ENCODE measurements at places on chromosomes 3 and 15. TPM values are rescaled to one million over a fixed set of nuclear protein-coding genes. Genes with fewer than 3 reads are reported as not detected.

ZBBX gene
- not detected for total RNA-seq

HYAL1 gene
- total RNA-seq = 7.6 TPM

MED12L gene
- 0.17 TPM for total RNA-seq

CYP8B1 gene
- not detected for total RNA-seq

ATP11B gene
- 96.0 TPM for total RNA-seq

PLSCR1 gene
- total RNA-seq = 79.9 TPM

UBE3A gene
- 50.0 TPM for total RNA-seq

FGF12 gene
- total RNA-seq = 1.4 TPM

Data from dermis lymphatic vessel endothelial cell (primary cell).